ENCODE measurements at places on chromosomes 11 and 22. TPM values are rescaled to one million over a fixed set of nuclear protein-coding genes. Genes with fewer than 3 reads are reported as not detected.

DNA sequence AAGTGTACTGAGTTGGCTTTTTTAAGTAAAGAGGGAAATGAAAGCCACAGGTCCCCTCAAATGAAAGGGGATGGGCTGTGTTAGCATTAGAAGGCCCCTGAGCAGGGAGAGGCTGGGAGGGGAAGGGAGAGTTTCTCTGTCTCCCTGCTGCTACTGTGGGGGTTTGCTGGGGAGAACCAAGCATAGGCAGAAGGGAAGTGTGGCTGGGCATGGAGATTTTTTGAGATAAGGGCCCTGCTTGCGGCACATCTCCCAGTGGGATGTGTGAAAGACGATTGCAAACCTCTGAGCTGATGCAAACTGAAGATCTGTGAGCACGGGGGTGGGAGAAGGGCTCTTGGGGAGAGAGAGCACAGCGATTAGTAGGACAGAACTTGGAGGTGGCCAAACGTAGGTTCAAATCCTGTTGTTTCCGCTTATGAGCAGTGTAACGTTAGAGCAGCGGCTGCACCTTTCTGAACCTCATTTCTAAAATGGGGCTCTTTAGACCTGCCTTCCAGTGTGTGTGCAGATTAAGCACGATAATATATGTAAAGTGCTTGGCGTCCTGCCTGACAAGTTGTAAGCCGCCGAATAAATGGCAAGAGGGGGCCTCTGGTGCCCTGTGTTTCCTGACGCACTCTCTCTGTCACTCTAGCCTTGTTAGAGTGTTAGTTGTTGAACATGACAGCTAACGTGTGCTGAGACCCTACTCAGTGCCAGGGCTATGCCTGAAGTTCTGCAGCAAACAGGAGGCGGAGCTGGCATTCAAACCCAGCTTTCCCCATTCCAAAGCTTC is 122.3 kb downstream of the GRIK4 start:
- DNase-seq = no peak

GRCh38 chr11:122647736-122648275 is 7.7 kb upstream of the UBASH3B start:
- DNase-seq = no peak

The SLN gene
- 0.67 TPM for total RNA-seq

- DNase-seq = no peak
These were observed 151.7 kb downstream of the UVRAG start for GRCh38 chr11:75966537-75967287.

- DNase-seq = no peak
These were observed 49.1 kb downstream of the CERK start for GRCh38 chr22:46688949-46689348.

The UBQLNL gene
- 0.79 TPM for total RNA-seq

- no peak for DNase-seq
These were observed 537.8 kb upstream of the CCDC179 start for GRCh38 chr11:23398052-23398451.

DNA sequence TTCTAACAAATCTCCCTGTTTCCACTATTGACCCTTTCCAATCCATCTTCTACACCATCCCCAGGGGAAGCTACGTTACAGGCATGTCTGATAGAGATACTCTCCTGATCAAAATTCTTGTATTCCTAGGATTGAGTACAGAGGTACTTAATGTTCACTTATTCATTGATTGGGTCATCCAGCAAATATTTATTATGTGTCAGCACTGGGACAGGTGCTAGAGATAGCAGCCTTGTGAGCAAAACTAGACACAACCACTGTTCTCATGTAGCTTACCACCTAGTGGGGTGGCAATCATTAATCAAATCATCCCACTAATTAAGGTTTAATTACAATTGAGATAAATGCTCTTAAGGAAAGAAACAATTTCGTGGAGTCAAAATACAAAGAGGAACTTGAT is 9.4 kb upstream of the RTCB start:
- no peak for DNase-seq

DNA sequence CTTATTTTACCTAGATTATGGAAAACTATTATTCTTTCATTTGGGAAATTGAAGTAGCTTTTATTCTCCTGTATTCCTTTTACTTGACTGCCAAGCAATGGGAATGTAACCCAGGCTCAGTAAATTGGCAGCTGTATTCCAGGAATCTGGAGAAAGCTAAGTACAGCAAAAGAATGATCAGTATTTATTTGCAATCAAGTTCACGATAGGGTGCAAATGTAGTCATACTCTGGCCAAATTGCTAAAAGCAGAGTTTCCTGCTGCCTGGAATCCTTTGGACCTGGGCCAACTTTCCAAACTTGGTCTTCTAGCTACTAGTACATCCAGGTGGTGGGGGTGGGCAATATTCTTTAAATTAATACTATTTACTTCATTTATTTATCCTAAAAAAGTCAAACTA is 286.0 kb upstream of the CTSC start:
- DNase-seq = no peak

DNA sequence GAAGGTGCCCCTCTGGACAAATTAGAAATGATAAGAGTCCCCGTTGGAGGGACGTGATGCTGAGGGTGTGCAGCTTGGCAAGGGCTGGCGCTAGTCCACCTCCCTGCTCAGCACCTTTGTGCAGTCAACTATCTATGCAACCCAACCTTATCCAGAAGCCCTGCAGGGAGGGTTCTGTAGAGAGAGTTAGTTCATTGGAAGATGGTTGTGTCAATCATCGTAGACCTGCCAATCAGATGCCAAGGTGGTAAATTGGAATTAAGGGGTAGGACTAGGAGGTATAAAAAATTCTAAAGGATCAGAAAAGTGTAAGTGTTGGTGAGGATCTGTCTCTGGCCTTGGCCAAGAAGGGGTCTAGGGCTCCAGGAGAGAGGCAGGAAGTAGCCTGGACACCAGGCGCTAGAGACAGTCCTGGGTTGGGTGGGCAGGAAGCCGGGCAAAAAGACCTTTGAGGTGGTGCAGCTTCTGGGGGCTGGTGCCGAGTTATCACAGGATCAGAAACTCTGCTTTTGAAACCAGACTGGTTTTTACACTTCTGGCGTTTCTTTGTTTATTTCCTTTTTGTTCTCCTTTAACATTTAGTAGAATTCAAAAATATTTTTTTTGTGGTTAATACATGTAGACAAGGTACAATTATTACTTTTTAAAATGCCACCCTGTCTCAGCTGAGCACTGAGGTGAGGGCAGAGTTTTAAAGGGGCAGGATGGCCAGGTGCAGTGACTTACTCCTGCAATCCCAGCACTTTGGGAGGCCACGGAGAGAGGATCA is 1.6 kb downstream of the C1QTNF6 start:
- no peak for DNase-seq

The OR8D1 gene
- not detected for total RNA-seq

DNA sequence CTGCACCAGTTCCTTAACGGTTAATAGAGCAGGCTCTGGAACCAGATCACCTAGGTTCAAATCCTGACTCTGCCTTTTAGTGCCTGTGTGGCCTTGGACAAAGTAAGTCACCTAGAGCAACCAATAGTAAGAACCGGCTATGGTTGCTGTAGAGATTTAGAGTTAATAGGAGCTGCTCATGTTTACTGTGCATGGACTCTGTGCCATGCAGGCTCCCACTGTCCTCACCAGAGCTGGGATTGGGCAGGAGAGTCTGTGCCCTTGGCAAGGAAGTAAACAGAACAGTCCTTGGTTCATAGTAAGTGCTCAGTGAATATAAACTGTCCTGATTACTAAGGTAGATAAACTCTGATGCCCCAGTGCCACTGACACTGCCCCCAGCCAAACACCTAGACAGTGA is 1.4 kb upstream of the TP53I11 start:
- no peak for DNase-seq

- no peak for DNase-seq
These were observed 42.0 kb downstream of the CD82 start for GRCh38 chr11:44607319-44607962.

GRCh38 chr22:48256041-48256739 is 1493.7 kb downstream of the TBC1D22A start:
- DNase-seq = no peak

DNA sequence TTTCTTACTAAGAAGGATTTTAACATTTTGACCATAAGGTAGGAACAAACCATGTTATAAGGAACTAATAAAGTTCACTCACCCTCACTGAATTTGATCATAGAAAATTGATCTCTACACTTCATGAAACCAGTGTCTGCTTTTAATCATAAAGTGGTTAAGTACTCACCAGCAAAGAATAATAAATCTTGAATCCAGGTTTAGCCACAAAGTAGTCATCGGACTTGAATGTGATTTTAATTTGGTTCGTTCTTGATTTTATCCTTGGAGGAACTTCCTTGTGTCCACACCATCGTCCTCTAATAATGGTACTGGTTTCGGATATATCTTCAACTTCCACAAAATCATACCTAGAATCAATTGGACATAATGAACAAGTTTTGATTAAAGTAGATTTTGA is 40.5 kb upstream of the DDI1 start:
- no peak for DNase-seq

The NPAS4 gene
- total RNA-seq = not detected

The LARGE2 gene
- 39.4 TPM for total RNA-seq

DNA sequence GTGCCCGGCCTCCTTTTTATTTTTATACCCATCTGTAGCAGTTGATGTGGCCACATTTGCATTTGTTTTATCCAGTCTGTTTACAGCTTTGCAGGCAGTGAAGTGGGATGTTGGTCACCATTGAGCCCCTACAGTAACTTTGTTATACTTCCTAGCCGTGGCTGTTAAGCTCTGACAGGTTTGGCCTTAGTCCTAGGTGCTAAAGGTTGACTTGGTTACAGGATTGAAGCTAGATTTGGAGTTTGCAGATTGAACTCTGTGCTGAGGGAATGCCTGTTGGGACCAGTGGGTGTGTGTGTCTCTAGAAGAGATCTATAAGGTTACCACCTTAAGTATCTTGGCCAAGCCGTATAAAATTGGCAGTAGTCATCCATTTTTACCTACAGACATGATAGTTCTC is 91.2 kb downstream of the PPP6R3 start:
- no peak for DNase-seq

The TIMP3 gene
- 3.2 TPM for total RNA-seq

GRCh38 chr22:19622061-19622441 is 92.3 kb upstream of the SEPTIN5 start:
- no peak for DNase-seq

- peak; percentile 71 for DNase-seq
These were observed 33.0 kb downstream of the YWHAH start for GRCh38 chr22:31977141-31977841.

The MOV10L1 gene
- 0.22 TPM for total RNA-seq

- peak; percentile 22 for DNase-seq
These were observed 429.7 kb downstream of the ETS1 start for GRCh38 chr11:128157423-128158298.

The GGT1 gene
- total RNA-seq = 16.9 TPM

- DNase-seq = peak; percentile 27
These were observed 885 bp downstream of the TRMU start for GRCh38 chr22:46336119-46337078.

DNA sequence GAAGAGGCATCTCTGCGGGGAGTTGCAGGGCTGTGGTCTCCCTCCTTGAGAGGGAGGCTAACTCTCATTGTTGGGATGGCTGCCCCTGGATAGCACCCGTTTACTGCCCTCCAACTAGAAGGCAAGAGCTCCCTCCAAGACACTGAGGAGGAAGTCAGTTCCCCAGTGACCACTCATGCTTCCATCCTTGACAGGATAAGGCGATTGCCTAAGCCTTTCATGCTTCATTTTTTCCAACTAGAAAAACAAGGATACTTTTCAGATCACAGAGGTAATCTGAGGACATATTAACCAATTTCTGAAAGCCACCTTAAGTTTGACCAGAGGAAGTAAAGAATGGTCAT is 186.6 kb downstream of the MAML2 start:
- DNase-seq = no peak

The TRIM44 gene
- 65.1 TPM for total RNA-seq
